ENCODE measurements at places on chromosomes 16 and 17.
A peak's percentile ranks its signal among the peaks of the same experiment; 100 is the strongest.

DNA sequence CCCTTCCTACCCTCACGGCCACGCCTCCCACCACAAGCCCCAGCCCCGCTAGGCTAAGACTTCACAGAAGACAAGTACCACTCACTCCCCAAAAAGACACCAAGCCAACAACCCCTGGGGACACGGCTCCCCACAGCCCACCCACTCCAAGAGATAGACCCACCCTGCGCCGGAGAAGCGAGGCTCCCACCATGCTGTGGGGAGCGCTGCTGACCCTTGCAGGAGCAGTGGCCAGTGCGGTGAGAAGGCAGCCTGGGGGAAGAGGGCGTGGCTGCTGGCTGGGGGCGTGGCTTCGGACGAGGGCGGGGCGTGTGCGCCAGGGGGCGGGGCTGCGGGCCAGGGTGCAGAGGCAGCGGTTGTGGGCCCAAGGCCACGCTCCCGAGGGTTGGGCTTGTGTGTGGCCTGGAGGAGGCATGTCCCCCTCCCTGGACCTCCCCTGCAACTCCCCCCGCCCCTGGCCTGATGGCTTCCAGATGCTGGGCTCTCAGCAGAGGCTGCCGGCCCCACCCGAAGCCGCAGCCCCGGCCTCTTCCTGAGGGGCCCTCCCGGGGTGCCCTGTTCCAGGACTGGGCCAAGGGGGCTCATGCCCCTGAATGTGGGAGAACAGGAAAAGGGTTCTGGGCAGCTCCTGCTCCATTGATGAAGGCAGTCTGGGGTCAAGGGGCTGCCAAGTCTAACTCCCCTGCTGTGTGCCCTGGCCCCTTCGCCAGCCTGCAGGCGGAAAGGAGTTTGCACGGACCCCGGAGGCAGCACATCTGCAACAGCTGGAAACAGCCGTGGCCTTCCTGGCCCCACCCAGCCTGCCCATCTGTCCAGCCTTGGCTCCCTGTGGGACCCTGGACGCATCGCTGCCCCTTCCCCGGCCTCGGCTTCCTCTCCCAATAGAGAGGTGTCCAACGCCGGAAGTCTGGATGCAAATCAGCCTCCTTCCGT is 9.1 kb downstream of the TFAP4 start:
- no peak for DNase-seq

DNA sequence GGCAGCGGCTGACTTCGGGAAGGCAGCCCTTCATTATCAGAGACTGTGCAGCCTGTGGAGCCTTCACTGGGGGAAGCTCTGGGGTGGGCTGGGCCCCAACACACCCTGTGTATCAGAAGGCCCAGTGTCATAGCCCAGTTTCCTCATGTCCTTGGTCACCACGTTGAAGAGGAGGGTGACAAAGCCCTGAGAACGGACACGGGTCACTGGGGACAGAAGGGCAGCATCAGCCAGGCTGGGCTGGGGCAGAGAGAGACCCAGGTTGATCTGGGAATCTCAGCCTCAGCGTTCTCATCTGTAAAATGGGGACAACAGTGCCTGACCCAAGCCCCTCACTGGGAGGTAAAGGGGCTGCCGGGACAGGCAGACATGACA is 19.3 kb downstream of the B9D1 start:
- DNase-seq = no peak

DNA sequence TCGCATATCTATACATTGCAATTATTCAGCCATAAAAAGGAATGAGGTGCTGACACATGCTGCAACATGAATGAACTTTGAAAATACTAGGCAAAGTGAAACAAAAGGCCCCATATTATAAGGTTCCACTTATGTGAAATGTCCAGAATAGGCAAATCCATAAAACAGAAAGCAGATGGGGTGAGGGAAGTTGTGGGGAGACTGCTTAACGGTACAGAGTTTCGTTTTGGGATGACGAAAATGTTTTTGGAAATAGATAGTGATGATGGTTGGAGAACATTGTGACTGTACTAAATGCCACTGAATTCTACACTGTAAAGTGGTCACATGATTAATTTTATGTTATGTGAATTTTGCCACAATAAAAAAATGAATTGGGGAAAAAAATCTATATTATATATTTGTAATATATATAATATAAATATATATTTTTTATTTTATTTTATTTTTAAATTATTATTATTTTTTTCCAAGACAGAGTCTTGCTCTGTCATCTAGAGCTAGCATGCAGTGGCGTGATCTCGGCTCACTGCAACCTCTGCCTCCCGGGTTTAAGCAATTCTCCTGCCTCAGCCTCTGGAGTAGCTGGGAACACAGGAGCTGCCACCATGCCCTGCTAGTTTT is 4.2 kb upstream of the GNA13 start:
- no peak for DNase-seq

DNA sequence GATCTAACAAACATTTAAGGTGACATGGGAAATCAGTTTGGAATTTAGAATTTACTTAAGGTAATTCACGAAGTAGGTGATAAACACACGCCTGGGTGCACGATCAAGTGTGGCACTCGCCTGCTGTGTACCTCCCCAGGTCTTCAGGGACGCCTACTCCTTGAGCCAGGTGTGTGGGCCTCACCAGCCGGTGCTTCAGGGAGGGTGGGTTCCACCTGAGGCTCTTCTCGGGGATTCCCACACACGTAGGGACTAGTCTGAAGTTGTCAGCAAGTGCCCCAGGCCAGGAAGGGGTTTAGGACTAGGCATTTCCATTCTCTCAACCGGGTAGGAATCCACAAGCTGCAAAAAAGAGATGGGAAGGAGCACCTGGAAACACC is 9.8 kb upstream of the NAT9 start:
- DNase-seq = no peak

- no peak for DNase-seq
Observed at GRCh38 chr17:70857351-70857750, 688.0 kb downstream of the KCNJ2 start.

GRCh38 chr17:28325211-28325610 is 6.2 kb downstream of the TMEM97 start:
- DNase-seq = no peak

DNA sequence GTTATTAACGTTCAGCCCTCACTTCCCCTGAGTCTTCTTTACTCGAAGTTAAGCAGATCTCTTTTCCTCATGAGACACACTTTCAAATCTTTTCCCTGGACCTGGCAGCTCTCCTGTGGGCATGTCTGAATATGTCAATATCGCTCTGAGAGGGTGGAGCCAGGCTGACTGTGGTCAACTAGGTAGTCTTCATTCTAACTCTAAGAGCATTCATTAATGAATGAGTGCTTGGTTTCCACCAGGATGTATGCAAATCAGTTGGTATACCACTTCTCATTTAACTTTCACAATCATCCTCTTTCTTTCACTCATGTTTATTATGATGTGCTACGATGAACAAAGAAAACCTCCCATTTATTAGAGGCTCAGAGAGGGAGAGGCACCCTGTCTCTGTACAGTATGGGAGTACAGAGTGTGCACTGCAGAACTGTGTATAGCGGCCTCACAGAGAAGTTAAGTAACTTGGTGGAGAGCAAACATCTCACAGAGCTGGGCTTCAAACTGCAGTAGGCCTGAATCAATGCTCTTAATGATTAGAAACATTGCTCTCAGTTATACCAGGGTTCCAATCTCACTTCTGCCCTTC is 39.9 kb downstream of the OTOA start:
- no peak for DNase-seq

- DNase-seq = no peak
Observed at GRCh38 chr16:74556375-74556922, 50.5 kb downstream of the GLG1 start.

- DNase-seq = no peak
Observed at GRCh38 chr17:77865112-77865611, 93.3 kb upstream of the TNRC6C start.

GRCh38 chr17:60358606-60359225 is 33.2 kb downstream of the USP32 start:
- no peak for DNase-seq

GRCh38 chr16:67796099-67796718 is 10.2 kb downstream of the RANBP10 start:
- DNase-seq = no peak

DNA sequence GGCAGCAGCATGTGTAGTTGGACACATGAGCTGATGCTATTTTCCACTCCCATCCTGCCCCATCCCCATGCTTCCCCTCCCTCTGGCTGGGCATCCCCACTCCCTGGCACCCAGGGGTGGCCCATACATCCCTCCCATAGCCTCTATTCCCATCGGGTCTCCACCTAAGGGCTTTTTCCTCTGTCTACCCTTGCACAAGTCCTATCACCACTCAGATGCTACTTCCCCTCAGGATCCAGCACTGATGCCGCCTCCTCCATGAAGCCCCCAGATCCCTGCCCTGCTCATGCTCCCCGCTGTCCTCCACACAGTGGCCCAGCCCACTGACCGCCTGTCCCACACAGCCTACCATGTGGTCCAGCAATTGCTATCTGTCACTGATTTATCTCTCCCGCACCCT is 15.8 kb downstream of the TRPV1 start:
- DNase-seq = no peak

- peak; percentile 40 for DNase-seq
Observed at GRCh38 chr17:50149417-50150353, 792 bp downstream of the PPP1R9B start.

Measured in CD4-positive, alpha-beta T cell treated with Interferon gamma for 1 hour (primary cell).